GOT3 (cell line): ENCODE measurements at places on chromosomes 5 and 9.

DNA sequence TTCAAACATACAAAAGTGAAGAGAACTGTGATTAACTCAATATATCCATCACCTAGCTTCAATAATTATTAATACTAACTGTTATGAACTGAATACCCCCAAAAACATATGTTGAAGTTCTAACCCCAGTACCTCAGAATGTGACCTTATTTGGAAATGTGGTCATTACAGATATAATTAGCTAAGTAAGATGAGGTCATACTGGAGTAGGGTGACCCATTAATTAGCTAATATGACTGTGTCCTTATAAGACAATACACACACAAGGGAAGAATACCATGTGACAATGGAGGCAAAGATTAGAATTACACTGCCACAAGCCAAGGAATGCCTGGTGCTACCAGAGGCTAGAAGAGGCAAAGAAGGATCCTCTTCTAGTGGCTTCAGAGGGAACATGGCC lies 7.8 kb downstream of the RRAGA start:
- DNase-seq, result no peak

DNA sequence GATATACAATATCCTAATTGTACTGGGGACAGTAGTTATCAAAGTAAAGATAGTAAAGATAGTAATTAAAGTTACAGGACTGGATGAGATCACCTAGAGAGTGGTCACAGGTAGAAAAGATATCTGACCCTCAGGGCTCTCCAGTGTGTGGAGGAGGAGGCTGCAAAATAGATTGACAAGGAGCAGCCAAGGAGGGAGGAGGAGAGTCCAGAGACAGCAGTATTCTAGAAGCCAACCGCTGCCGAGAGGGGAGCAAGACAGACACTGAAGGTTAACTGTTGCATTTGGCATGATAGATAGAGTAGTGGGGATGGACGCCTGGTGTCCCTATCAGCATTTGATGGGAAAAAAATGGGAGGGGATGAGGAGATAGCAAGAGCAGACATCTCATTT lies 17.0 kb upstream of the F2RL1 start:
- no peak for DNase-seq

DNA sequence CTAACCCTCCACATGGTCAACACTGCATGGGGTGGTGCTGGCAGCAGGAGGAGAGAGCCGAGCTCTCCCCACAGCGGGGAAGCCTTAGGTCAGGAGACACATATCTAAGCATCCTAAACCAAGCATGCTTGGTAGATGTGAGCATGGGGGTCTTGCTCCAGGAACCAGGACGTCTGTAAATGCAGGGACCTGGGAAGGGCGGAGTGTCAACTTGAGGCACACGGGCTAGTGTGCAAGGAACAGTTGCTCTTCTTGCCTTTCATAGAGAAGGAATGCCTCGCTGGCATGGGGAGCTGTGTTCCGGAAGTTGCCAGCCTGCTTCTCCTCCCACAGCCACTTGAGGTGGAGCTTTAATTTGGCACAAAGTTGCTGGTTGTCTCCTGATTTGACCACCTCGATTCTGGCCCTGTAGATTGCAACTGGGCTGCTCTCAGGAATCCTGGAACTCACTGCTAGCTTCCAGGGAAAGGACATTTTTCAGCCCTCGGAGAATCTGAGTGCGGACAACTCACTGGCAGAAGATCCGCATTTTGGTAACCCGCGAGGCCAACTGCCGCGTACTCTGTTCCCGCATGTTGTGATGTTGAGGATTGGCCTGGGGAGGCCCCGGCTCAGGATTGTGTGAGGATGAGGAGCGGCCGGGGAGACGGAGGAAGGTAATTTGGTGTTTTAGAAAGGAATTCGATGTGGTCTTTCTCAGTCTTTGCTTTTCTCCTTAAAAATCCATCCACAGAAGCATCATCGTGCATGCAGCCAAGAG lies 370.3 kb upstream of the IRX1 start:
- no peak for DNase-seq

DNA sequence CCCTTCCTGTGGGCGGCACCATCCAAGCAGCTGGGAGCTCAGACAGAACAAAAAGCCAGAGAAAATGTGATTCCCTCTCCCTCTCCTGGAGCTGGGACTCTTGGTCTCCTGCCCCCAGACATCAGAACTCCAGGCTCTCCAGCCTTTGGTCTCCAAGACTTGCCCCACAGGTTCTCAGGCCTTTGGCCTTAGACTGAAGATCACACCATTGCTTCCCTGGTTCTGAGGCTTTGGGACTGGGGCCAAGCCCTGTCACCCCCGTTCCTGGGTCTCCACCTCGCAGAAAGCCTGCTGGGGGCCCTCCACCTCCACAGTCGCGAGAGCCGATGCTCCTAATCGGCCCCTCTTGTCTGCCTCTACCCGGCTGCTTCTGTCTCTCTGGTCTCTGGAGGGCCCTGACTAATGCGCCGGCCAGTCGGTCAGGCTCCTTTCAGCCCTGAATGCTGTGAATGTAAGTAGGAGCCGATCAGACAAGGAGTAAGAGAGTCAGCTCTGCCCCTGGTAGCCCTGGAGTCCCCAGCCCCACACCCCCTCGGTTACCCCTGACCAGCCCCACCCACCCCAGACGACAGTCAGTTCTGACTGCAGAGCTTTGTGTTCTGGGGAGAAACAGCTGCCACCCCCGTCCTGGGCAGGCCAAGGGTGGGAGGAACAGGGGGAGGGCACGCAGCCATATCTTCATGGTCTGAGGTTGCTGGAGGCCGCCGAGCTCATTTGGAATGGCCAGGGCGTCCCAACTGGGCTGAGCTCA lies 57.5 kb downstream of the VAV2 start:
- no peak for DNase-seq

DNA sequence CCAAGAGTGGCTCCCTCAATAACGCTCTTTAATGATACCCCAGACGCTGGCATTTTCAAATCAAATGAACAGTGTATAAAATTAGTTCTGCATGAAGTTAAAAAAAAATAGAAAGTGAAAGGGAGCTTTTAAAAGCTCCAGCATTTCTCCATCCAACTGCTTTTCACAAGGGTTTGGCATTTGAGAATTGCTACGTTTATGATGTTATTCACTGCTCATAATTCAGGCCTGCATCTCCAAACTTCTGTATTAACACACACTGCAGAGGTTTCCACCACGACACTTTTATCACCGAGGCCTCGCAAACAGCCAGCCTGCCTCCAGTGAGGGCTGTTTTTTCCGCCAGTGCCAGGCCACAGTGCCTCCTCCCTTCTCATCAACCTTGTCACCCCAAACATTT lies 205.5 kb upstream of the EFNA5 start:
- DNase-seq, result no peak

DNA sequence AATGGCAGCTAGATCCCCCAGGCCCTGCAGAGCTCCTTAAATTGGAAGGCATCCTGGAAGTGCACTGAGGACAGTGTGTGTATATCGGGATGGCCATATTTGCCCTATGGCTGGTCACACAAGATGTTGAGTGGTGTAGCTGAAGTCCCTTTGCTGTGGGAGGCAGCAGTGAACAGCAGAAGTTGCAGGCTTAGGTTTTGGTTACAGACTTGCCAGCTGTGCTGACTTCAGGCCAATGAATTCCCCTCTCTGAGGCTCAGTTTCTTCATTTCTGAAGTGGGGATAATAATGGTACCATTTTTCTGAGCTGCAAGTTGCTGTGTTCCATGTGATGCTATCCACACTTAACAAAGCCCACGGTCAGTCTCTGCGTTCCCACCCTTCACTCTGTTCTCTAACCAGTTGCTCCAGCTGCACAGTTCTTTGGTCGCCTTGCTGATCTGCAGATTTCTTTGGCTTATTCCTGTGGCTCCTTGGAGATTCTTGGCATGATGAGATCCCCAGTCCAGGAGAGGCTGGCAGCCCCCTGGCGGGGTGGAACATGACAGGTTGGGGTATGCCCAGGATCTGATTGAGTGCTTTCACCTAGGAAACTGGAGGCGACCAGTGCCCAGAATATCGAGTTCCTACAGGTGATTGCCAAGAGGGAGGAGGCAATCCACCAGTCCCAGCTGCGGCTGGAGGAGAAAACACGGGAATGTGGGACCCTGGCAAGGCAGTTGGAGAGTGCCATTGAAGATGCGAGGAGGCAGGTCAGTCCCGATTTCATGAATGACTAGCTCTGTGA lies 6.5 kb upstream of the GLE1 start:
- DNase-seq, result no peak

DNA sequence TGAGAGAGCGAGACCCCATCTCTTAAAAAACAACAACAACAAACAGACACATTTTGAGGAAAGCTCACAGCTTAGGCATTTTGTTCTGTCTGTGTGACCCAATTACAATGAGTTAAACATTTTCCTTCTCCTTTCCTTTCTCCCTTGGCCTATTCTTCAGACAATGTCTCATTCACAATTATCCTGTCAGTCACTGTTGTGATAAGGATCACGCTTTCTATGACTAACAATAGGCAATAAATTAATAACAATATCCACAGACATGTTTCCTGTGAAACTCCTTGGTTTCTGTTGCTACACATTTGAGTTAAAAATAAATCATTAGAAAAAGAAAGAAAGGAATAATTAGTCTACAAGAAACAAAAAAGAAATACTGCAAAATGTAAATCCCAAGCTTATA lies 19.8 kb upstream of the CARTPT start:
- no peak for DNase-seq

DNA sequence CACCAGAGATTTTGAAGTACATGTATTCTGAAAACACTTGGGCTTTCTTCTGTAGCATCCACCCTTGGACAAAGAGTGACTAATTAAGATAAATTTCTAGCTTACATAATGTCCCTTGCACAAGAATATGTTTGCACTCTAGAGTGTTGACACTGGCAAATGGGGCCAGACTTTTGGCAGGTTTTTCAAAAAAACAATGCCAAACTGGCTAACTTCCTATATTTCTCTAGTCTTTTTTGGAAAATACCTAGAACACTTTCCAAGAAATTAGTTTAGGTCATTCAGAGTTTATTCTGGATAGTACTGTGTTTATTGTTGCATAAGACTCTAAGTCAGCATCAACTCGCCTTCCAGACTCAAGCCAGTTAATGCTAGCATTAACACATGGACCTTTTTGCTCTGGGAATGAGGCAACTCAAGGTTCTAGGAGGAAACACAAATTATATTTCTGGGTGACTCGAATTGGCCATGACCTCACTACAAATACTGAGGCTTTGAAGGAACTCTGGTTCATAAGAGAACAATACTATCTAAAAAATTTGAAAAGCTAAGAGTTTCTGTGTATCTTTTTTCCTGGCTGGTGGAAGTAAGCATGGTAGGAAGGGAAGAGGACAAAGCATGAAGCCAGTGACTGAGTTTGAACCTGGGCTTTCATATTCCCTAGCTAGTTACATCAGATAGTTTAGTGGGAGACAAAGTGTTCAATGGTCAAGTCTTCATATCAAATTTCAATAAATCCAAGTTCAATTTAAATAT lies 101.6 kb downstream of the NREP start:
- DNase-seq, result no peak

GRCh38 chr5:180007582-180007981 lies 64.0 kb downstream of the RNF130 start:
- DNase-seq, result no peak

DNA sequence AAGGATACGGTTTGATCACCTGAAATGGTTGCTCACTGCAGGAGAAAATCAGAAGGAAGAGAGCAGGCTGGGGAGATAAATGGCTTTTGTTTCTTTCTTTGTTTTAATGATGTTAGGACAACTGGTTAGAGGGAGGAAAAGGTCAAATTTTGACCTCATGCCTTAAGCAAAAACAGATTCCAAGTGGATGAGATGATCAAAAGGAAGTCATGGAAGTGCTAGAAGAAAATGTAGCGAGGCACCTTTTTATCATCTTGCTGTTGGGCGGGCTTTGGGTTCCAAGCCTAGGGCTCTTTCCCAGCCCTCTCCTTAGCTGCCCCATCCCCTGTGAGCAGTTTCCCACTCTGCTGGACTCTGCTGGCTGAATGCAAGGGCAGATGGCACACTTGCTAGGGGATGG lies 127.9 kb downstream of the ADAMTS2 start:
- DNase-seq, result no peak

DNA sequence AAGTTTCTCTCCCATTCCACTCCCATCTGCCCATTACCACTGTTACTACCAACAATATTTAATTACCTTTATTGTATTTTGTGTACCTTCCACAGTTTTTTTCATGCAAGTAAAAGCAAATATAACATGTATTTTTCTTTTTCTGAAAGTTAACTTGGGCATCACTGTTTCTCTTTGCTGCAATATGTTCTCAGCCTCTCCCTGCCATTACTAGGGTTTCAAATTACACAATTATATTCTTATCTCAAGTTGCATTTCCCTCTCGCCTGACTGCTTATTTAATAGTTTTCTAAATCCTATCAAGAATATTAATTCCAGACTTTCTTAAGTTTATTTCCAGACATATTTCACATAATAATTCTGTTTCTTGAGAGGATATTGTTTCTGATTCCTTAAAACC lies 46.9 kb upstream of the GAS1 start:
- DNase-seq, result no peak

- DNase-seq, result no peak
Observed at GRCh38 chr9:131080589-131080988, 15.7 kb upstream of the AIF1L start.

GRCh38 chr5:39648848-39649227 lies 224.1 kb upstream of the DAB2 start:
- DNase-seq, result no peak

- no peak for DNase-seq
Observed at GRCh38 chr5:119063579-119064379, 7.1 kb upstream of the DMXL1 start.

DNA sequence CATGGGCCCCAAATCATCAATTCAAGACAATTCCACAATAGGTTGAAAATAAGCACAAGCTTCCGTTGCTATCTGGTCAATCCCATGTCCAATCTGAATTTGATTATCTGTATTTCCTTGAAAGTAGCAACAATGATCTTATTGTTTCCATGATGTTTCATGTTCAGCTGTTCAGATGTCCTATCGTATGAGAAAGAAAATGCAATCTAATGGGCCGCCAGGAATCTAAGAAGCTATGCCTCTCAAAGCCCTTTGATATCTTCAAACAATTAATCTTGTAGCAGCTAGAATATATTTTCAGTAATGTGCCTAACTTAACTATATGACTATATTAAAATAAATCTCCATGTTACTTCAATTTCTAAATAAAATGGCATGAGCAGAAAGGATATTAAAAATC lies 32.1 kb upstream of the ALDOB start:
- no peak for DNase-seq

DNA sequence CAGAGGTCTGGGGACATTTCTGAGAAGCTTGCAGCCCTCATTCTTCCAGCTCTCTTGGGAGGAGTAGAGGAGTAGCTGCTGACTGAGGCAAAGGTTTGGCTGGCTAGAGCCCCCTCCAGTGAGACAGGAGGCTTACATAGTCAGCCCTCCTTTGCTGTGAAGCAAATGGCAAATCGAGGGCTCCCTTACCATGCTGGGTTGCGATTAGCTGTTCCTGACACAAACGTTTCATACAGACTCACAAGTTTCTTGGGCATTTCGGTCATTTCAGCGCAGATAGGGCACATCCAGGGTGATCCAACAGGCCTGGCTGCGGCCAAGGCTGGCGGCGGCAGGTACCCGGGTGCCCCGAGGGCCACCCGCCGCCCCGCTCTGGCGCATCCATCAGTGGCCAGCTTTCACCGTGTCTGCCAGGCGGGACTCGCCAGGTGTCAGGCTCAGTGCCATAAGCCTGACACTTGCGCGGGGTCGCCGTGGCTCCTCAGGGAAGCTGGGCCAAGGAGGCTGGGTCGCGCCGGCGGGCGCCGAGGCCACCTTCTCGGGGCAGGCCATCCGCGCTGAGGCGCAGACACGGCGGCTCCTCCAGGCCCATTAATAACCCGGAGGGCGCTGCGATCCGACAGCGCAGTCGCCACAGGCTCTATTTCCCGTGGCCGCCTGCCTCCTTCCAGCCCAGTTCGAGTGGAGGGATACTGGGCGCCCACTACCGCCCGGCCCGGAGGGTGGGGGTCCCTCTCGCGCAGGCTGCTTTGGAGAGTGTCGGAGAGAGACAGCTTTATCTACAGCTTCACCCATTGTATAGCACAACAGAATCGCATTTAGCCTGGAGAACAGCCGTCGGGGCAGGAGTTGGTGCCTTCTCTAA lies 9.1 kb downstream of the PRDM6 start:
- no peak for DNase-seq
